Endothelial cell (in vitro differentiated cells): ENCODE measurements at places on chromosomes 11 and 22. TPM values are rescaled to one million over a fixed set of nuclear protein-coding genes. Genes with fewer than 3 reads are reported as not detected.
A peak's percentile ranks its signal among the peaks of the same experiment; 100 is the strongest.

DNA sequence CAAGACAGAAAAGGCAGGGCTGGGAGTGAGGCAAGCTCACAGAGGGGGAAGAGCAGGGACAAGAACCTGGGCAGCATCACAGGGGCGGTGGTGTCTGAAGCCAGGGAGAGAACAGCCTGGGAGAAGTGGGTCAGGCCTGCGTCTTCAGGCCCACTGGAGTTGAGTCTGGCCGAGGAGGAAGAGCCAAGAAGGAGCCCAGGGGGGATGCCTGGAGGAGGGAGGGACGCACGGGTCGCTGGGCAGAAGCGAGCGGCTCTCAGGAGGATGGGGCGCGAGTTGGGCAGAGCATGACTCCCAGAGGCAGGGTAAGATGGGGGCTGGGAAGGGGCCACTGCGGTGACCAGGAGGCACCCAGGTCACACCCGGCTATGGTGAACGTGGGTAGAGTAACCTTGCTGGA is 18.5 kb downstream of the LRFN4 start:
- no peak overlapping the region for H3K27ac ChIP-seq
- H3K4me1 ChIP-seq = peaks cover 11% of the 10 kb centered on the region
- H3K4me3 ChIP-seq = no peak overlapping the region
- H3K36me3 ChIP-seq = no peaks in the 10 kb centered on the region
- no peak for DNase-seq

DNA sequence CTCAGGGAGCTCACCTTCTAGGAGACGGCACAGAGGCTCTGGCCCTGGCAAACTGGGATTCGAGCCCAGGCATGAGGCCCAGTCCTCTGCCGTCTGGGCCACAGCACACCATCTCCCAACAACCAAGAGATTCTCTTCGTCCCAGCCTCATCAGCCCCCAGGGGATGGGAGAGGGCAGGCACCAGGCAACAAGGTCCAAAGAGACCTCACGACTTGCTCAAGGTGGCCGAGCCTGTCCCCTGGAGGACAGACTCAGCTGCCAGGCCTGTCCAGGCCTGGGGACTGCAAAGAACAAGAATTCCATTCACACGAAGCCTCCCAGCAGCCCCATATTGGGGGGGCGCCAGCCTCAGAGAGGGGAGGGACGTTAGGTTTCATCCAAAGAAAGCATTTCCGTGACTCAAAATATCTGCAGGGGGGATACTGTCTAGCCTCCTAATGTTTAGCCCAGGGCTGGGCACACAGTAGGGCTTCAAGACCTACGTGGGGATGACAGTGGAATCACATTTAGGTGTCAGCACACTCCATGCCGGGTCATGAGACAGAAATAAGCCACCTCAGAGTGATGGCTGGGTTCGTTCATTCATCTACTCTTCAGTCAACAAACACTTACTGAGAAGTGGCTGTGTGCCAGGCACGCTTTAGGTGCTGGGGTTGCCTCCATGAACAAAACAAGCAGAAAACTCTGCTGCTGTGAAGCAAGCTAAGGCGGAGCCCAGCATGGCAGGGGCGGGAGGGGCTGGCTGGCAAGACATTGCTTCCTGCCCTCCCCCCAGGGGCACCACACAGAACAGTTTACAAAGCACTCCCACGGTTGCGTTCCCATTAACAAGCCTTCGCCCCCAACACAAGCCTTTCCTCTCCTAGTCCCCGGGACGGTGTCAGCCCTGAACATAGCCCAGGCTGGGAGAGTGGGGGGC is 1.2 kb downstream of the CARNS1 start:
- DNase-seq = no peak
- peak overlapping the region; percentile 25 for H3K4me3 ChIP-seq
- H3K36me3 ChIP-seq = no peaks in the 10 kb centered on the region
- peaks cover 3% of the 10 kb centered on the region for H3K4me1 ChIP-seq

GRCh38 chr22:23752090-23752691 is 1.3 kb upstream of the ZNF70 start:
- no peaks in the 10 kb centered on the region for H3K36me3 ChIP-seq
- H3K4me3 ChIP-seq = peak overlapping the region; percentile 83
- H3K27me3 ChIP-seq = peaks cover 7% of the 10 kb centered on the region
- H3K27ac ChIP-seq = no peak overlapping the region
- peaks cover 11% of the 10 kb centered on the region for H3K4me1 ChIP-seq

- no peak overlapping the region for H3K27ac ChIP-seq
- H3K27me3 ChIP-seq = no peaks in the 10 kb centered on the region
- no peaks in the 10 kb centered on the region for H3K36me3 ChIP-seq
- peaks cover 17% of the 10 kb centered on the region for H3K4me1 ChIP-seq
Observed at GRCh38 chr11:97637701-97638100, 1247.9 kb downstream of the JRKL start.

GRCh38 chr11:31114442-31114841 is 255.1 kb downstream of the DCDC1 start:
- H3K27me3 ChIP-seq = no peaks in the 10 kb centered on the region
- no peaks in the 10 kb centered on the region for H3K36me3 ChIP-seq
- no peak overlapping the region for H3K27ac ChIP-seq
- DNase-seq = no peak
- no peaks in the 10 kb centered on the region for H3K4me1 ChIP-seq

GRCh38 chr11:10400856-10401255 is 54.2 kb upstream of the AMPD3 start:
- peaks cover 2% of the 10 kb centered on the region for H3K27me3 ChIP-seq
- no peak overlapping the region for H3K27ac ChIP-seq
- no peak overlapping the region for H3K4me3 ChIP-seq
- H3K36me3 ChIP-seq = no peaks in the 10 kb centered on the region

DNA sequence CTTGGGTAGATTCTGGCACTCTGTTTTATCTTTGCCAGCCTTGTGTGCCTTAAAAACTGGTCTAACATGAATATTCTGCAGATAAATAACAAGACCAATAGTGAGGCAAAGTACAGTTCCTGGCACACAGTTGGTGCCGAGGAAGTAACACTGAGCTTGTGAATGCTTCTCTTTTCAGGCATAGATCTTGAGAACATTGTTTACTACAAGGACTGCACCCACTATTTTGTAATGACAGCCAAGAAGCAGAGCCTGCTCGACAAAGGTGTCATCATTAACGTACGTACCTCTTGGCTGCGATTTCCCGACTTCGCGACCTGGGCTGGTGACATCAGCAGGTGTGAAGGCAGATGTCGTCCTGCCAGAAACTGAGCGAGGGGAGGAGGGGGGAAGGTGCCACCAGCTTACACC is 105.7 kb downstream of the MICAL2 start:
- H3K36me3 ChIP-seq = peaks cover 4% of the 10 kb centered on the region
- H3K4me1 ChIP-seq = peaks cover 7% of the 10 kb centered on the region
- no peak for DNase-seq
- H3K27me3 ChIP-seq = peaks cover 7% of the 10 kb centered on the region
- no peak overlapping the region for H3K27ac ChIP-seq

TSGA10IP gene
- total RNA-seq = not detected
